ENCODE measurements at places on chromosomes 13 and 19.

DNA sequence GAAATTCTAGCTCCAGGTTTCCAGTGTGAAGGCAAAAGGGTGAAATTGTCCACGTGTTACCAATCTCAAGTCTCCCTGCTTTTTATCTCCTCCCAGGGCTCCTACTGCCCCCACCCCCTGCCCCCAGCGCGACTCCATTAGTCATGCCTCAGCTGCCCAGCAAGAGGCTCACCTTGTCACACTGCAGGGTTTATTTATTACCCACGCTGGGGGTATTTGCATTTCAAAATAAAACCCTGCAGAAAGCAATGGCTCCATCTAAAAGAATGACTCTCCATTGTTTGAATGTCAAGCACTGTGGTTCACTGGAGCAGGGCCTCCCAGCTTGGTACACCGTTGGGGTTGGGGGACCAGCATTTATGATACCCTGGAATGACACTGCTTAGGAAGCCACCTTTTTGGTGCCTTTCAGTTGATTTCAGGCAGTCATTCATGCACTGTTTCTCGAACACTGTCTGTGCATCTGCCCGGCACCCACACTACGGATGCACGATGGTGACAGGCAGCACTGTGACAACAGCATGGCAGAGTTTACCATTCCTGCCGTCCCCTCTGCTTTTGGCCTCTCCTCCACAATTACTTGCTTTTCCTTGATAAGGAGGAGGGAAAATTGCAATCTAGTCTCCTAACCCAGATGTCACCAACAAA is 9.9 kb upstream of the POP4 start:
- no peak for DNase-seq

DNA sequence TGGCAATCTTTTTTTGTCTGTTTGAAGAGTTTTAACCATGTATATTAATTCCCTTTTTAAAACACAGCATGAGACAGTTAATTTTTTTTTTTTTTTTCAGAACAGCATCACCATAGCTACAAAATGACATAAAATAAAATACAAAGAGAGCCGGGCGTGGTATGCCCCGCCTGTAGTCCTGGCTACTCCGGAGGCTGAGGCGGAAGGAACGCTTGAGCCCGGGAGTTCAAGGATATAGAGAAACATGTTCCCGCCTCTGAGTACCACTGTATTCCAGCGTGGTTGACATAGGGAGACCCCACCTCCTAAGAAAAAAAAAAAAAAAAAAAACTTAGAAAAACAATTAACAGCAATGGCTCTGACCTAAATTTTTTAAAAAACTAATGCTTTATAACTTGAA is 10.0 kb upstream of the INSR start:
- DNase-seq, result no peak

- peak; percentile 71 for DNase-seq
These were observed 7.8 kb downstream of the ABCA7 start for GRCh38 chr19:1047696-1048147.

DNA sequence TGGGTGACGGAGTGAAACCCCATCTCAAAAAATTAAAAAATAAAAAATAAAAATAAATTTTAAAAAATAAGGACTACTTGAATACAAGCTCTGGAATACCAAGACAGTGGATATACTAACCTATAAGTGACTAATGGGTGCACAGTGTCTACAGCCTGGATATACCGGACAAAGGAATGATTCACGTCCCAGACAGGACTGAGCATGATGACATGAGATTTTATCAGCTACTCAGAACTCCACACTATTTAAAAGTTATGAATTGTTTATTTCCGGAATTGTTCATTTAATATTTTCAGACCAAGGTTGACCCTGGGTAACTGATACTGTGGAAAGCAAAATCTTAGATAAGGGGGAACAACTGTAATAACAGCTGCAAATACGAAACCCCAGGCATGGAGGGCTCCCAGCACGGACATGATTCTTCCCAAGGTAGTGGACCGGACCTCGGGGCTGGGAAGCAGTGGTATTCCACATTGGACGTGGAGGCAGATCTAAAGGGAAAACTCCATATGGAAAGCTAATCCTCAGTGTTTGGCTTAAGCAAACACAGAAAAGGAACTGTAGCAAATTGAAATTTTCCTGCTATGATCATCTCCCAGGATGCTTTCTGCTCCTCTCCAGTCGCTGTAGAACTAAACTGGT is 102.6 kb upstream of the TSHZ3 start:
- DNase-seq, result no peak

DNA sequence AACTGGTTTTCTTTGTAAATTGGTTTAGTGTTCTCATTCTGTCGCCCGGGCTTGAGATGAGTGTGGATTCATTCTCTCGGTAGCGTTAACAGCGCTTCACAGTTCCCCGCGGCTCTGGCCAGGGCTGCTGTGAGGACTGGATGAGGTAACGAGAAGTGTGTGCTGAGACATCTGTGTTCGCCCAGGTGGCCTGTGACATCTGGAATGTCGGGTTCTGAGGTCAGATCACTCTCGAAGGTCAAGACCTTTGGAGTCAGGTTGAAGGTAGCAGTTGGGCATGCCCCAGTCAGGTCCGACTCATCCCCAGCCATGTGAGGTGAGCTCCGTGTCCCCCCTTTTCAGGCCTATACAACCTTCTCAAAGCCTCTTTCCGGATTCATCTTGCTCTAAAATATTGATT is 13.4 kb upstream of the TUBGCP3 start:
- no peak for DNase-seq

- DNase-seq, result no peak
These were observed 34.0 kb upstream of the HOMER3 start for GRCh38 chr19:18975011-18975410.
